ENCODE measurements at places on chromosomes 1 and 21.

GRCh38 chr1:226176870-226177269 lies 9.7 kb downstream of the ACBD3 start:
- no peak for DNase-seq

- DNase-seq = no peak
These were observed 145.7 kb downstream of the KCNK2 start for GRCh38 chr1:215228193-215228592.

DNA sequence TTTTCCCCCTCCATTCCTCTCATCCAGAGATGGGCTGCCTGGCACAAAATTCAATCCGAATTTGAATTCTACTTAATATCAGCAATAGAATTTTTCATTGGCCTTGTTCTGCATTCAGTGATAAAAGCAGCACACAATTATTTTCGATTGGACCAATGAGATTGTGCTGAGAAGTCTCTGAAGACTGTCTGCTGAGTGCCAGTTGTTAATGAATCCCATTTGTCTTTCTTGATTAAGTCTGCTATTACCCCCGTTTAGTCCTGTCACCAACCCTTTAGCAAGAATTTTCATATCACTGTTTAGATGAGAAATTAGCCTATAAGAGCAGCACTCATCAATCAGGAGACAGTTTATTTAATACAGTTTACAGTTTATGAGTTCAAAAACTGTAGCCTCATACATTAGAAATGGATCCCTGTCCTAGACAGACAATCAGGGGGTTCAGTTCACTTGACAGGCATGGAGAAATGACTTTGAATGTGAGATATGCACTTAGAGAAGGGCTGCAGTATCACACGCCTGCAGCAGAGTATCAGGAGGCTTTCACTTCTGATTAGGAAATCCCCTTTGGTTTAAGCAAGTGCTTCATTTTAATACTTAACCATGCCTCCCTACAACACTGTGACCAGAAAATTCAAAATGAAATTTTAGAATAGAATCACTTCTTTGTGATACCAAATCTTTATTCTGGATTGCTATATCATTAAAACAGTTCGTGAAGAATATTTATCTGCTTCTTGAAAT lies 304.7 kb upstream of the PTBP2 start:
- no peak for DNase-seq

GRCh38 chr1:39668111-39668510 lies 3.8 kb downstream of the NT5C1A start:
- no peak for DNase-seq

All from stimulated activated CD8-positive, alpha-beta memory T cell treated with anti-CD3 and anti-CD28 coated beads, Interleukin-7, amount 100 ng/mL, for 24 hours (primary cell).